ENCODE measurements at places on chromosomes 2 and 18. TPM values are rescaled to one million over a fixed set of nuclear protein-coding genes. Genes with fewer than 3 reads are reported as not detected.

GBX2 gene
- 4.5 TPM for total RNA-seq

GNLY gene
- total RNA-seq, result not detected

REG3A gene
- total RNA-seq, result not detected

MIB1 gene
- 64.5 TPM for total RNA-seq

IL1RL2 gene
- total RNA-seq, result not detected

ANKRD62 gene
- total RNA-seq, result not detected
